ENCODE measurements at places on chromosomes 11 and 22. TPM values are rescaled to one million over a fixed set of nuclear protein-coding genes. Genes with fewer than 3 reads are reported as not detected.

YAP1 gene
- polyA plus RNA-seq = 50.8 TPM

FGF3 gene
- polyA plus RNA-seq = not detected

FBLN1 gene
- polyA plus RNA-seq = 94.8 TPM

KDELR3 gene
- polyA plus RNA-seq = 17.1 TPM

CARNS1 gene
- polyA plus RNA-seq = 0.15 TPM

MS4A6E gene
- not detected for polyA plus RNA-seq

CSNK1E gene
- polyA plus RNA-seq = 126 TPM
